ENCODE measurements at places on chromosomes 1 and 21.

- no peak for DNase-seq
Observed at GRCh38 chr1:235054466-235054865, 74.2 kb downstream of the TOMM20 start.

DNA sequence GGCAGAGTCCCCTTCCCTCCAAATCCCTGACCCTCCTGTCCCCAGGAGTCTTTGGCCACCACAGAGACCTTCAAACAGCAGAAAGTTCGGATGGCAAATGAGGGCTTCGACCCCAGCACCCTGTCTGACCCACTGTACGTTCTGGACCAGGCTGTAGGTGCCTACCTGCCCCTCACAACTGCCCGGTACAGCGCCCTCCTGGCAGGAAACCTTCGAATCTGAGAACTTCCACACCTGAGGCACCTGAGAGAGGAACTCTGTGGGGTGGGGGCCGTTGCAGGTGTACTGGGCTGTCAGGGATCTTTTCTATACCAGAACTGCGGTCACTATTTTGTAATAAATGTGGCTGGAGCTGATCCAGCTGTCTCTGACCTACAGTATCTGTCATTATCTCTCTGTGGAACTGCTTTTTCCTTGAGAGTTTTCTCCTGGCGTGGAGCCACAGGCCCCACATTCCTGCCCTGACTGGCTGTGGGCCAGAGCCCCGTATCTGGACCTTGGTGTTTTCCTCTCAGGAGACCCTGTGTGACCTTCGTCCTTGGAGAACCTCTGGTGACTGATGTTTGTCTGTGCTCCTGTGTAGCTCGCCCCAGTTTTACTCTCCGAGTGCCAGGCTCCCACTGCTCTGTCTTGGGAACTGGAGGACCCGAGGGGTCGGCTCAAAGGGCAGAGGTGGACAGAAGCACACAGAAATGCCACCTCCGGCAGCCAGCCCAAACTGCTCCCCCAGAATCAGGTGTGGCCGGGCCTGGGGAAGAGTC, 4.8 kb downstream of the SLC27A3 start:
- no peak for DNase-seq

DNA sequence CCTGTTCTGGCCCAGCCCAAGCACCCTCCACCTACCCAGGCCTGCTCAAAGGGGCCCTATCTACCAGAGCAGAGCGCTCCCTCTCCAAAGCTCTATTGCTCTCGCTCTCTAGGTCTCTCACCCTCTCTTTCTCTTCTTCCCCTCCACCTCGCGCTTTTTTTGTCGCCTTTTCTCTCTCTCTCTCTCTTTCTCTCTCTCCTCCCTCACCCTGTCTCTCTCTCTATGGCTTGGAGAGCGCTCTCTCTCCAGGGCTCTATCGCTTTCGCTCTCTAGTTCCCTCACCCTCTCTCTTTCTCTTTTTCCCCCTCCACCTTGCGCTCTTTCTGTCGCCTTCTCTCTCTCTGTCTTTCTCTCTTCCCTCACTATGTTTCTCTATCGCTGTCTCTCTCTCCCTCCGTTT, 3.4 kb upstream of the ZNF678 start:
- no peak for DNase-seq

GRCh38 chr1:117566556-117566955, 39.3 kb upstream of the TENT5C start:
- DNase-seq = no peak

DNA sequence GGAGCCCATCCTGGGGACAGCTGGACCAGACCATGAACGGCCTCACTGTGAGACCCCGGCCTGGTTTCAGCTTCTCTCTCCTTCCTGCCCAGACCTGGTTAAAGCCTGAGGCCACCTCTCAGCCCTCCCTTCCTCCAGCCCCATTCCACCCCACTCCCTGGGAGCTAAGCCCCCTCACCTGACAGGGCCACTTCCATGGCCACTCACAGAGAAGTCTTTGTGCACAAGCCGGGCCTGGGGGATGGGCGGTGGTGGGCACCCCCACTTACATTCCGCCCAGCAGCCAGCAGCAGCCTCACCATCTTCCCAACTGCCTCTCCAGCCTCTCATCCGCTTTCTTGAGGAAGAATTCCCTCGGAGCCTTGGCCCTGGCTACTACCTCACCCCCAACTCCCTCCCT, 40.4 kb downstream of the RHBG start:
- DNase-seq = no peak

- DNase-seq = no peak
Observed at GRCh38 chr1:203280061-203280460, 25.3 kb upstream of the BTG2 start.

DNA sequence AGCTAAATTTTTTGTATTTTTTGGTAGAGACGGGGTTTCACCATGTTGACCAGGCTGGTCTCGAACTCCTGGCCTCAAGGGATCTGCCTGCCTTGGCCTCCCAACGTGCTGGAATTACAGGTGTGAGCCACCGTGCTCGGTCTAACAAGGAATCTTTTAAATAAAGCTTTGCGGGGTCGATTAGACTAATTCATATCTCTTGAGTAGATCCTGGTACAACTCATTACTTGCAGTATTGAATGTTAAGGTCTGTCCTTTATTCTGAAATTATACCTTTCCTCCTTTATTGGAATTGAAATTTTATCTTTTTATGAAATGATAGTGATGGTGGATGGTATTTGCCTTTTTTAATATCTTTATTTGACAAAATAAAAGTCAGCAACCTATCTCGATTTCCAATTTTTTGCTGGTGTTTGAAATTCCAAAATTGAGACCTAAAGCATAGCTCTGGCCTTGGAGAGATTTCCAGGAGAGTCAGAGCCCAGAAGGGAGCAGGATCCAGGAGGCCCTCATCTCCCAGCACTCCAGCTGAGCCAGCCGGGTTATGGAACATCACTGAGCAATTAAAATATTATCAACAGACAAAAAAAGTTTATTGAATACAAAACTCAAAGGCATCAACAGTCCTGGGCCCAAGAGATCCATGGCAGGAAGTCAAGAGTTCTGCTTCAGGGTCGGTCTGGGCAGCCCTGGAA, 4.7 kb downstream of the S100A2 start:
- DNase-seq = no peak

GRCh38 chr1:182803846-182804245, 14.3 kb downstream of the NPL start:
- DNase-seq = no peak

- DNase-seq = no peak
Observed at GRCh38 chr1:33014464-33015163, 22.1 kb downstream of the AK2 start.

- no peak for DNase-seq
Observed at GRCh38 chr1:20361805-20362381, 71.2 kb downstream of the VWA5B1 start.

DNA sequence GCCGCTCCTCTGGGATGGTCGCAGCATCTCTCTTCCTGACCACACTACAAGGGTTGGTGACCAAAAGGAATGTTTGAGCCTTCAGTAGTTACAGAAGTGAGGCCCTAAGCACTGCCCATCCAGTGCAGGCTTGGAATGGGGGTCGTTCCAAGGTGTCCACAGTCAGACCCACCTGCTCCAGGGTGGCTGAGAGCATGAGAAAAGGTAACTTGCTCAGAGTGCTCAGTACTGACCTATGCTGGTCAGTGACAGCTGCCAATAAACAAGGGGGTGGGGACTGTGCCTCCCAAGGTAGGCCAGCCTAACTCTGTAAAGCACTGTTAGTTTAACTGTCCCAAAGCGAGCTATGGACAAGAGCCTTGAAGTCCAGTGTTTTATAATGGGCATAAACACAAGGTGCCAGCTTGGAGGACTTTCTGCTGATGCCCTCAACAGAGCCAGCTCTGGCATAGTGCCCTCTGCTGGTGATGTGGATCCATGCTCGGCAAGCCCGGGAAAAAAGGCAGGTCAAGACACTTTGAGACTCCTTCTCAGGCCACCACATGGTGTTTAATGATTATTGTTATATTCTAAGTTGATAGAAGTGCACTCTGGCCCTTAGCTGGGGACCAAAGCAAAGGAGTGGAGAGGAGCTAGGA, 78.1 kb upstream of the DNAH14 start:
- no peak for DNase-seq

GRCh38 chr1:109924316-109924715, 13.7 kb downstream of the CSF1 start:
- no peak for DNase-seq

GRCh38 chr1:155070158-155070621, 6.7 kb downstream of the EFNA4 start:
- no peak for DNase-seq

GRCh38 chr21:45387506-45387905, 17.5 kb upstream of the COL18A1 start:
- DNase-seq = no peak

DNA sequence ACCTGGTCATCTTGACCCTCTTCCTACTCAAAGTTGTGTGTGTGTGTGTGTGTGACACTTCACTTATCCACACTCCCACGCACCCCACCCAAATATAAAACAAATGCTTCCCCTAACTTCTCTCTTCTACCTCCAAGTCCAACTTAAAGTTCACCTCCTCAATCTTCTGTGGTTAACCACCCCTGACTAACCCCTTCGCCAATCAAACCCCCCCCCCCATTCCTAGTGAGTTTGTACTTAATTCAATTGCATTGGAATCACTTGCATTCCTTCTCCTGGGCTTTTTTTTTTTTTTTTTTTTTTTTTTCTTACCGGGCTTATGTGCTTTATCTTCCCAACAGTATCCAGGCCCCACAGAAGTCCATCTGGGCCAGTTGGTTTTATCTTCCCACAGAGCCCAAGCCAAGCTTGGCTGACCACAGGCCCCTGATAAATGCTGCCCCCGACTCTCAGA, 78.4 kb downstream of the CD58 start:
- DNase-seq = no peak

DNA sequence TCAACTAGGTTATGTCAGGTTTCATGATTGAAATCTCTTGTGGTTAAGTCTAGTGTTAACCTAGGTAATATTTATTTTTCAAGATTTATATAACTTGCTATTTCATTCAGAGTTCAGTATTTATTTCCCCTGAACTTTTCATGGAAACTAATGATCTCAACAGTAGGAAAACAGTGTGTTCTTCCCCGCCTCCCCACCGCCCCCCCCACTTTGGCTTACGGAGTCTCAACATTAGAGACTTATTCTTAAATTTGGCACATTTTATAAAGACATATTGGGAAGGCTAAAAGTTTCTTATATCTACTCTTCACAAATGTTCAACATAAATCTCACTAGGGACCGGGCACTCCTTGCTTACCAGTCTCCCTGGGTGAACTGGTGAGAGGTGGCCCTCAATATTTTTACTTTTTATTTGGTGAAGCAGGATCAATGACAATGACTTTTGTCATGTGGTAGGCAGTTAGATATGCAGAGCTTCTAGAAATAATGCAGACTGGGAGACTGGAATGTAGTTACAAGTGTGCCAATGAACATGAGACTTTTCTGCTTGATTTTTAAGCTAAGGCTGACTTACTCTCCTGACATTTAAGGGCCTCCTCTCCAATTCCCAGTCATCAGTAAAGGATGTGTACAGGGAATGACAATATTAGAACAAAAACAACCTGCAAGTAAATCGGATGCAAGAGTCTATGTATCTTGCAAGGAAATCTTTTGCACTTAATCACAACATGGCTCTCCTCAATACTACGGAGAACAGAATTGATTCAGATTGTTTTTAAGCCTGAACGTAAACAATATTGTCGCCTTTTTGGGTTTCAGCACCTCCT, 1.7 kb upstream of the MAN1A2 start:
- DNase-seq = no peak

DNA sequence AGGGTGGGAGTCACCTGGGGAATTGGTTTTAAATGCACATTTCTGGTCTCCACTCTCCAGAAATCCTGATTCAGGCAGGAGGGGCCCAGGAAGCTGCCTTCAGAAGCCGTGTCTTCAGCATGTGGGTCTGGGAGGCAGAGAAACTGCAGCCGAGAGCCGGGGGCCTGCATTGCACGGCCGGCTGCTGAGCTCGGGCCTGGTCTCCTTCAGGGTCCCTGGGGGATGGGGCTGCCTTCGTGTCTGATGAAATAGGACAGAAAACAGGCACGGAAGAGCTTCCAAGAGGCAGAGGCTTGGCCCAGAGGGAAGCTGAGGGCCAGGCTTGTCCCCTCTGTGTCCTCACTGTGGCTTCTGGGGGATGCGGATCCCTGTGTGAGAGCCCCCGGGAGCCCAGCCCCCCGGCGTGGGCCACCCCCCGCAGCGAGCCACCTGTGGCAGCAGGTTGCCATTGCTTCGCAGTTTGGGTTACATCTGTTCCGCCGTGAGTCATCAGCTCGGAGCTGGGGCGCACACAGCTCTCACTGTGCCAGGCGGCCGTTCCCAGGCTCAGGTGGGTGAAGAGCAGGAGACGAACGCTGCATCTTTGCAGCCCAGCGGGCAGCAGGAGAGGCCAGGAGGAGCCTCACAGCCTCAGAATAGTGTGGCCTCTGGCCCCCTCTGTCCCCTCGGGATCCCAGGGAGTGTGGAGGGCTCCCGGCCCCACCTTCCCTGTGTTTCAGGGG, 72.4 kb downstream of the AJAP1 start:
- no peak for DNase-seq

DNA sequence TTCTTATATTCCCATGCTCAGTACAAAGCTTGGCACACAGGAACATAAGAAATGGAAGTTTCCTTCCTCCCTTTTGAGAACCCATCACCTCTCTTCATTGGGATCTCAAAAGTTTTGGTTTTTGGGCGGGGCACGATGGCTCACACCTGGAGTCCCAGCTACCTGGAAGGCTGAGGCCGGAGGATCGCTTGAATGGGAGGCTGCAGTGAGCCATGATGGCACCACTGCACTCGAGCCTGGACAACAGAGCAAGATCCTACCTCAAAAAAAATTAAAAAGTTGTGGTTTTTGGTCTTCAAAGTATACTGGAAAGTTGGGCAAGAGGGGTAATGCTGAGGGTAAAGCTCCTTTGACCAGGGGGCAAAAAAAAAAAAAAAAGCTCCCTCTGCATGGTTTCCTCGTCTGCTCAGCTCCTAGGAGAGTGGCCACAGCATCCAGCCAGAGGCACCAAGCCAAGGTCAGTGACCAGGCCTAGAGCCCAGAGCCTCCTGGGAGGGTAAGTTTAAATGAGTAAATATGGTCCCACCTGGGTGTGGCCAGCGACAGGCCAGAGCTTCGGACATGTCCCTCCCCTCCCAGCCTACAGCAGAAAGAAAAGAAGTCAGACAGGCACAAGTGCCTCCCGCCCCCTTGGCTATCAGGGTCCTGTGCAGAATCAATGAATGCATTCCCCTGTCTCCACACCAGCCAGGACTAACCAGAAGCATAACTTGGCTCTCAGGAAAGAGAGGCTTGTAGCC, 5.0 kb downstream of the MEF2D start:
- DNase-seq = no peak

GRCh38 chr1:168907786-168908348, 178.9 kb upstream of the DPT start:
- DNase-seq = no peak

GRCh38 chr1:24995140-24995539, 65.1 kb upstream of the RUNX3 start:
- DNase-seq = no peak

GRCh38 chr1:111615870-111616715, 3.5 kb upstream of the RAP1A start:
- no peak for DNase-seq

- DNase-seq = no peak
Observed at GRCh38 chr1:208081972-208082371, 162.2 kb downstream of the PLXNA2 start.

- no peak for DNase-seq
Observed at GRCh38 chr1:51344602-51345299, 14.4 kb upstream of the TTC39A start.

GRCh38 chr1:33682371-33682770, 181.5 kb upstream of the HMGB4 start:
- no peak for DNase-seq
